ENCODE measurements at places on chromosomes 7 and 10.

- no peak for DNase-seq
These were observed 64.8 kb downstream of the RBM20 start for GRCh38 chr10:110708776-110709443.

- DNase-seq, result no peak
These were observed 70.9 kb upstream of the MGMT start for GRCh38 chr10:129396021-129396722.

- no peak for DNase-seq
These were observed 23.0 kb downstream of the PFKP start for GRCh38 chr10:3090388-3090787.

DNA sequence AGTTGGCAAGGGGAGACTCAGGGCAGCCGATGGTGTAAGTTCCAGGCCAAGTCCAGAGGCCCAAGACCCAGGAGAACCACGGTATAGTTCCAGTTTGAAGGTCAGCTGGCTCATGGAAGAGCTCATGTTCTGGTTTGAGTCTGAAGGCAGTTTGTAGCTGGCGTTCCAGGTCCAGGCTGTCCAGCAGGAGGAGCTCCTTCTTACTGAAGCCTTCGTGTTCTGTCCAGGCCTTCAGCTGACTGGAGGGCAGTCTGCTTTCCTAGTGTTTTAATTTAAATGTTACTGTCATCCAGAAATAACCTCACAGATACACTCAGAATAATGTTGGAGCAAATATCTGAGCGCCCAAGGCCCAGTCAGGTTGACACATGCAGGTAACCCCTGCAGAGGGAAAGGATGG, 4.2 kb downstream of the SUN1 start:
- no peak for DNase-seq

DNA sequence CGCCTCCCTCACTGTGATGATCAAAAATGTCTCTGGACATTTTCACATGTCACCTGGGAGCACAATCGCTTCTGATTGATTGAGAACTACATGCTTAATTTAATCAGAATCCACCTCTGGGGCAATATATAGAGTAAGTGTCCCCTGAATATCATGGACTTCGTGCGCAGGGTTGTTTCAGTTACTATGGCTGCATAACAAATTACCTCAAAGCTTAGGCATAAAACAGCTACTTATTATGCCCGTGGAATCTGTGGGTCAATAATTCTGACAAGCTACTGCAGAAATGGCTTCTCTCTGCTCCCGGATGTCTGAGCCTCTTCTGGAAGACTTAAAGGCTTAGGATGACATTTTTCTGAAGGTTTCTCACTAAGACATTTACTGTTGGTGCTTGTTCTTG, 334.4 kb downstream of the GPR158 start:
- DNase-seq, result no peak

GRCh38 chr10:34607894-34608293, 207.2 kb downstream of the PARD3 start:
- no peak for DNase-seq

DNA sequence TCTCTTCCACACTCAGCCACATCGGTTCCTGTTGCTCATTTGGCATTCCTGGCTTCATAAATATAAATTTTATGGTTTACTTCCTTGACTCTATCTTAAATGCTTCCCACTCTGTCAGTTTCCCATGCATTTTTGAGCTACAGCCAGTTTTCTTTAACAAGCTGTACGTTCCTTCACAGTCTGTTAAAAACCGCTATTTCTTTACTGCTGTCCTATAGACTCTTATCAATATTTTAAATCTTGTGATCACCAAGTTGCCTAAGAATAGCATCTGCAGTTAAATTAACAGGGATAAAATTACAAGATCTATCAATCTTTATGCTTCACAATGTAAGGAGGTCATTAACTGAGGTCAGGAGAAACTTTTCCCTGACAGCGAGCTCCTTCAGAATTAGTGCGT, 103.1 kb upstream of the RHOBTB1 start:
- DNase-seq, result no peak

- DNase-seq, result no peak
These were observed 76.3 kb downstream of the COL13A1 start for GRCh38 chr10:69878038-69878437.

GRCh38 chr10:31929261-31930022, 811 bp upstream of the ARHGAP12 start:
- DNase-seq, result no peak

- no peak for DNase-seq
These were observed 11.9 kb downstream of the EZH2 start for GRCh38 chr7:148872188-148872587.

GRCh38 chr7:151225948-151226510, 976 bp downstream of the ABCF2 start:
- no peak for DNase-seq

DNA sequence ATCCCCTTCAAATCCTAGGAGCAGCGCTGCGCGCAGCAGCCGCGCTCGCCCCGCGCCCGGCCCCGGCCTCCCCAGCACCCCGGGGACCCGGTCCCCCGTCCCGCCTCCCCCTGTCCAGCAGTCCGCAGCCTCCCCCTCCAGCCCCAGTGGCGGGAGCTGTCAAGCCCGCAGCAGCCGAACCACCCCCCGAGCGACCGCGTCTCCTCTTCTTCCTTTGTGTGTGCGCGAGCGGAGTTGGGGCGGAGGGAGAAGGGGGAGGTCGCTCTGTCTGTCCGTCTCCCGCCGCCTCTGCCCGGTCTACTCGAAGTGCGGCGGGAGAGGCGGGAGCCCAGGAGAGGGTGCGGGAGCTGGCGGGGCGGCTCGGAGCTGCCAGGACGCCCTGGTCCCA, 375 bp upstream of the CHN2 start:
- no peak for DNase-seq

GRCh38 chr10:116728526-116729096, 13.8 kb downstream of the HSPA12A start:
- DNase-seq, result no peak

GRCh38 chr10:11170993-11171851, 153.6 kb downstream of the CELF2 start:
- no peak for DNase-seq

DNA sequence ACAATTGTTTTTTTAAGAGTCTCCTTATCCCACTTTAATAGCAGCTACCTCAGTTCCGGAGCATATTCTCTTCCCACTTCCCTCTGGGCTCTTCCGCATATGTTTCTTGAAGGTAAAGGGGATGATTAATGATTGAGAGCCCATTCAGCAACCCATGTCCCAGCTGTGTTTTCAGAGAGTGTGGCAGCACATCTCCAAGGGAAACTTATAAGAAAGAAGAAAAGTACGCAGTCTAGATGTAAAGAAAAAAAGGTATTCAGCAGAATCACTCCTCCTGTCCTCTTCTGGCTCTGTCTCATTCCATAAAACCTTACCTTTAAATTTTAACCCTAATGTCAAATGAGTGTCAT, 9.7 kb upstream of the ANKRD7 start:
- no peak for DNase-seq

DNA sequence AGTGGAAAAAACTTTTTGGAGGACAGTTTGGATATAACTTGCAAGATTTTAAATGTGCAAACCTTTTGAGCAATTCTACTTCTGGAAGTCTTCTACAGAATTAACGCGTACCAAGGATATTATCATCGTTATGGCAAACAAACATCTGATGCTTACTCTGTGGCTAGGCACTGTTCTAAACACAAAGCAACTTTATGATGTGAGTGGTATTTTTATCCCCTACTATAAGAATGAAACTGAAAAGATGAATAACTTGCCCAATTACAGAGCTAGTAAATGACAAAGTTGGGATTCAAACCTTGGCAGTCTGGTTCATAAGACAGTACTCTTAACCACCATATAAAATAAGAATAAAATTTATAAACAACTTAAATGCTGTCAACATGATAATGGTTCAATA, 15.8 kb downstream of the ASZ1 start:
- no peak for DNase-seq

DNA sequence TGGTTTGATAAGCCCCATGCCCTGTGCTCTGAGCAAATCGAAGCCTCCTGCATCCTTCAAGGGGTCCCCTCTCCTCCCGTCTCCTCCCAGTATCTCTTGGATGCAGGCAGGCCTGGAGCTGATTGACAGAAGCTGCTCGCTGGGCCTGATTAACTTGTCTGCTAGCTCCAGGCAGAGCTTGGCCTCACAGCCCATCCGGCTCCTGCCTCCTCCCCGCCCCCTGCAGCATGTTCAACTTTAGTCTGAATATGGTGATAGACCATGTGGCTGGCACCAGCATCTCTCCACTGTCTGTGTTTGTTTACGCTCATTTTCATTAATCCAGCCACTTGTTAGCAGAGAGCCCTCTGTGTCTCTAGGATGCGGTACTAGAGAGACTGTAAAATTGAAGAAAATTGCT, 432.2 kb downstream of the DPP6 start:
- no peak for DNase-seq

DNA sequence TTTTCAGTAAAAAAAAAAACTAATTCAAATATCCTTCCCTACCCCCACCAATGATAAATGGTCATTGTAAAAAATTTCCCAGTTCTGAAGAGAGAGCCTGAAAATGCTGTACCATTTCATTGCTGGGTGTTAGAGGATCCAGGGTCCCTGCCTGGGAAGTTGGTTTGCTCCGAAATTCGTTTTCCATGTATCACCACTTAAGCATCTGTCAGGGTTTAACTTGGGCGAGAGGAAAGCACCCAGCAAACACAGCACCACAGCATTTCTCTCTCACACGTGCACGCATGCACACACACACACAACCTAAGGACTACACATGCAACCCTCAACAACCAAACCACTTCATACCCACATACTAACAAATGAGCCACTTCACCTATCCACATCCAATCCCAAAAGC, 42.1 kb upstream of the EMX2 start:
- DNase-seq, result no peak

- DNase-seq, result peak; percentile 73
These were observed 6.3 kb downstream of the NAT16 start for GRCh38 chr7:101173752-101174244.

DNA sequence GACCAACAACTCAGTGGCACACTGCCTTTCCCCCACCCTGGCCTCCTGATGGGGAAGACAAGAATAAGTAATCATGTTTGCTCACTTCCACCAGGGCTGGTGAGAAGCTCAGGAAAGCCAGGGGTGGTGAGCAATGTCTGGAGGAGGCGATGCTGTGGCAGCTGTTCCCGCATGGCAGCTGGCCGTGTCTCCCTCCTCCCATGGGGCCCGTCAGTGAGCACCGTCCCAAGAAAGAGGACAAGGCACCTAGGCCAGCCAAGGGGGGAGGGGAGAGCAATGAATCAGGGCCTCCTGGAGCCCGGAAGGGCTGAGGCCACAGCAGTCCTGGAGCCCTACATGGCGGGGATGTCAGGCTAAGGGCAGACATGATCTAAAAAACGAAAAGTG, 69.2 kb upstream of the INSIG1 start:
- no peak for DNase-seq

DNA sequence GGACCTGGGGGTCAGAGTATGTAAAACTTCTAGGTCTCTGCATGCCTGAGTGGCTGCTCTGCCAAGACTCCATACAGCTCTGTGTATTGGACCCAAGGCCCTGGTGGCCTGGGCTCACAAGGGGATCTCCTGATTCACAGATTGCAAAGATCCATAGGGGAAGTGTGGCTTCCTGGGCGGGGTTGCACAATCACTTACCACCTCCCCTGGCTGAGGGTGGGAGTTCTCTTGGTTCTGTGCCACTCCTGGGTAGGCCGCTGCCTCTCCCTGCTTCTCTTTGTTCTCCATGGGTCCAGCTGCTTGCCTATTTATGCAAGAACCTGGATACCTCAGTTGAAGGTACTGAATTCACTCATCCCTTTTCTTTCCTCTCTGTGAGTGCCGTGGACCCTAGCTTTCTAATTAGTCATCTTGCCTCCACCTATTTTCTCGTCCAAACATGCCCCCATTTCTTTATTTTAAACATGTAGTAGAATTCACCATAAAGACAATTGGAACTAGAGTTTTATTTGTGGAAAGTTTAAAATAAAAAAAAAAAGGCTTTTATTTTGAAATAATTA, 18.5 kb upstream of the AGR3 start:
- DNase-seq, result no peak

DNA sequence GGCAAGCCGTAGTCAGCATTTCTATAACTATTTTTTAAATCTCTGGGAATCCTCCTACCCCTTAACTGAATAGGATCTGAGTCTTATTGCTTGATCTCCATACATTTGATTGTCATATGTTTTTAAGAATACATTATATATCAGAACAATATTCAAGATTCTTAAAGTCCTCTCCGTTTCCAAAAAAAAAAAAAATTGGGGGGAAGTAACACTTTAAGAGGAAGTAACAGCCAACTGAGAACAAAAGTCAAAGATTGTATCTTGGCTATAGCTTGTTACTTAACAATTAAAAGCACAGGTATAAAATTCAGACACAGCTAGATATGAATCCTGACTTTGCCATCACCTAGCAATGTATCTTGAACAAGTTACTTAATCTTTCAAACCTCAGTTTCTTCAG, 169.9 kb upstream of the ADO start:
- DNase-seq, result no peak

GRCh38 chr7:4103352-4104091, 578.6 kb upstream of the FOXK1 start:
- no peak for DNase-seq
